DMS 273 treated with DMSO at 0.1 percent for 48 hours (cell line): ENCODE measurements at places on chromosomes 2 and 18.

DNA sequence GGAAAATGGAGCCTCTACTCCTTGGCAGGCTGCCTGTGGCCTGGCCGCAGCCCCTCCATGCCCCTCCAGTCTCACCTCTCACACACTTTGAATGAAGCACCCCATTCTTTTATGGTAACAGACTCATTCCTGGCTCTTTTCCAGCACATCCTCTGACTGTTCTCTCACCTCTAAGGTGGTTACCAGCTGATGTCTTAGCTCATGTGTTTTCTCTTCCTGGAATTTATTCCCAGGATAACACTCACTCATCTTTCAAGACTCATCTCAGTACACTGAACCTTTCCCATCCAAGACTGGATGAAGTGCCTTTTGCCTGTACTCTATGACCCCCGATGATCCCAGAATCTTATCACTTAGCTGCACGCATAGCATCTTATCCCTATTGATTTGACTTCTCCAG is 50.6 kb downstream of the SLC9A4 start:
- DNase-seq = no peak

DNA sequence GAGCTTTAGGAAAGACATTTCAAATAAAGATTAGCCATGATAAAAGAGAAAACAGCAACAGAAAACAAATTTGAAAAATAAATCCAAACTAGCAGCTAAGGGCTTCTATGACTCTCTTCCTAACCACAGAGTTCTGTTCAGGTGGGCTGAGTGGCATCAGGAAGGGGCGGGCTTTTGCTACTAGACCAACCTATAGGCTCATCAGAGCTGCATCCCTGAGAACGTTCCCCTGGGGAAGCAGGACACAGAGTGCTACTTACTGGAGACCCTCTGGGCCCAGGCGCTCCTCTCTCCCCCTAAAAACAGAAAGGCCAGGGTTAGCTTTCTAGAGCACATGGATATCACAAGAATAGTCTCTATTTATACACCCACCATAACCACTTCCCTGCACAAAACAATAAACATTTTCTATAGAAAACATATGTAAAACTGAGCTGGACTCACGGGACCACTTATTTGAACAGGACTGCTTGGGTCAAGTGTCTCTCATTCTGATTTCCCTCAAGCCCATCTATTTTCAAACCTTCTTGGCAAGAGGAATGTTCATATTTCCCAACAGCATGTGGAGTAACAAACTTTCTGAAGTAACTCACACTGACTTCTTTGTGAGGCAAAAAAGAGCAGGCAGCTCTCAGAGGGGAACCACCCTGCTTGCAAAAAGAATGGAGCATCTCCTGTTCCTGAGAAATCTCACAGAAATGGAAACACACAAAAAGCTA is 78.9 kb upstream of the LMAN1 start:
- DNase-seq = no peak

DNA sequence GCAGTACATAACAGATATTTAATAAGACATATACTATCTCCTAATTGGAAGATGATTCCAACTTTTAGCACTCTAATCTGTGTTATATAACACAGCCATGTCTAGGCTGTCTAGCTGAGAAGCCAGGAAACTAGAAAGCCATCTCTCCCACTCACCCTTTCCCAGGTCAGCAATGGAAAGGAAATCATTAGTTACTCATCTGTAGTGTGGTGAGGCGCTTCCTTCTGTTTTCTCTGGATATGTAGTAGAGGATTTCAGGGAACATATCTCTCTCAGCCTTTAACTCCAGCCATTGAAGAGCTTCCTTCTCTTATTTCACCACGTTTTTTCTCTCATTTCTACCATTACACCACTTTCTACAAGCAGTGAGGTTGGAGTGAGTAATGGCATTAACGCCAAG is 19.4 kb downstream of the RBBP8 start:
- DNase-seq = no peak

DNA sequence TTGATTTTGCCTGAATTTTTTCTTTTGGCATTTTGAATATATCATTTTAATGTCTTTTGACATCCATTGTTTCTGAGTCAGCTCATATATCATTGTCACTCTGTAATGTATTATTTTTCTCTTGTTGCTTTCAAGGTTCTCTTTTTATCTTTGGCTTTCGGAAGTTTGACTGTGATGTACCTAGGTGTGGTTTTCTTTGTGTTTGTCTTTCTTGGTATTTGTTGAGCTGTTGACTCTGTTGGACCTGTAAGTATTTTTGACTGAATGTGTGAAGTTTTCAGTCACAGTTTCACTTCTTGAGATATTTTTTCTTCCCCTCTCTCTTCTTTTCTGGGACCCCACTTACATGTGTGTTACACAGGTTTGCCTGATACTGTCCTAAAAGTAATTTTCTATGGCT is 24.9 kb upstream of the DRC1 start:
- DNase-seq = no peak

DNA sequence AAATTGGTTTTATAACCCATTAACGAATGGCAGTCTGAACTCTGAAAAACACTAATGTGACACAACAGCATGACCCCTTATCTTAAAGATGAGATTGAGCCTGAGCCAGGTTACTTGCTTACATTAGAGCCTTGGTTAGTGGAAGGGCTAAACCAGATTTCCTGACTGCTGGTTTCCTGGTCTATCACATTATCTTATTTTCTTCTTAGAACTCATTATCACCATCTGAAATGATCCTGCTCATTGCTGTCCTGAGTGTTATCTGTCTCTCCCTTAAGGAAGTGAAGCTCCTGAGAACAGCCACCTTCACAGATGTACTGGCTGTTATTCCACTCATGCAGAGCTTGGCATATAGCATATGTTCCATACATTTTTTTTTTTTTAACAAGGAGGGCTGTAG is 9.0 kb upstream of the NRP2 start:
- no peak for DNase-seq

DNA sequence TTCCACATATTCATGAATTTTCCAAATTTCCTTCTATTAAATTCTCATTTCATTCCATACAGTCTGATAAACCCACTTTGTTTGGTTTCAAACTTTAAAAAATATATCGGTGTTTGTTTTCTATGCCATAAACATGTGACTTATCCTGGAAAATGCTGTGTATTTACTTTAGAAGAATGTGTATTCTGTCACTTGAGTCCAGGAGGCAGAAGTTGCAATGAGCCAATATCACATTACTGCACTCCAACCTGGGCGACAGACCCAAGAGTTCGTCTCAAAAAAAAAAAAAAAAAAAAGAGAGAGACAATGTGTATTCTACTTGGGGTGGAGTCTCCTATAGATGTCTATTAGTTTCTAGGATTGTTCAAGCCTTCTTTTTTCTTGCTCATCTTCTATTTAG is 31.8 kb downstream of the MBD5 start:
- no peak for DNase-seq

DNA sequence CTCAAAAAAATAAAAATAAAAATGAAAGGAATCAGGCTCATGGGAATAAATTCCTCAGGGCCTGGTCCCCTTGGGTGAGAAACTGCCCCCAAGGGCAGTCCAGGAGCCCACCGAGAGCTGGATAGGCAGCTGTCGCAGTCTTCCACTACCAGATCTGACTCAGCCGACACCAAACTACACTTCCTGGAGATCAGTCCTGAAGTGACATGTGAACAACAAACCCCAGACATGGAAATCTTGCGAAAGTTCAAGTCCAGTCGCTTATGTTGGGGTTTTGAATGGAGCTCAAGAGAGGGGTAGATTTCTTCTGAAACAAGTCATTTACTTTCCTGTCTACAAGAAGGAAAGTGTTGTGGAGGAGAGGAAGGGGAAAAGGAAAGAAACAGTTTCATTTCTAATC is 12.9 kb downstream of the ADCY3 start:
- DNase-seq = no peak

- DNase-seq = peak; percentile 24
Measured at GRCh38 chr18:48230467-48231113, 178.6 kb downstream of the ZBTB7C start.

DNA sequence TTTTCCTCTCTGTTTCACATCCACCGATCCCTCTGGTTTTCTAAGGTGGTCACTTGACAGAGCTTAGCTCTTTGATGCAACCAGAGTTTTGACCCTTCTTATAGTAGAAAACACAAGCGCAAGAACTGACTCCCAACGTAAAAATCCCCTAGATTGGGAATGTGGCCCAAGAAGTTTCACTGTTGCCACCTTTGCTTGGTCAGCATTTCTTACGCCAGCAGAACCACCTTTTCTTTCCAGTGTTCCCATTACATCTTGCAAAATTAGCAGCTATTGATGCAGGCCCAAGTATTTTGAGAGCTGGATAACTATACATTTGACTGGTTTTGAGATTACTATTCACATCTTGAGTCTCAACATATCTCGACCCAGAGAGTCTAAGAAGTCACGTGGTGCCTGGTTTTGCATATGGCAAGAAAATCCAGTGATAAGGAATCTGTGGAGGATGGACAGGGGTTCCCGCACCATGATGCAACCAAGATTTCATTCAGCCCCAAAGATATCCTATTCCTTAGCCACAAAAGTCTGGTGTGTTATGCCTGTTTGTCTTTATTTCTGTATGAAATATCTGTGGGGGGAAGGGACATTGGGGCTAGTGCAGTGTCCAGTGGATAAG is 37.9 kb downstream of the FBLN7 start:
- DNase-seq = no peak

- no peak for DNase-seq
Measured at GRCh38 chr2:24404491-24404921, 44.2 kb upstream of the ITSN2 start.
